ENCODE measurements at places on chromosomes 13 and 19.

DNA sequence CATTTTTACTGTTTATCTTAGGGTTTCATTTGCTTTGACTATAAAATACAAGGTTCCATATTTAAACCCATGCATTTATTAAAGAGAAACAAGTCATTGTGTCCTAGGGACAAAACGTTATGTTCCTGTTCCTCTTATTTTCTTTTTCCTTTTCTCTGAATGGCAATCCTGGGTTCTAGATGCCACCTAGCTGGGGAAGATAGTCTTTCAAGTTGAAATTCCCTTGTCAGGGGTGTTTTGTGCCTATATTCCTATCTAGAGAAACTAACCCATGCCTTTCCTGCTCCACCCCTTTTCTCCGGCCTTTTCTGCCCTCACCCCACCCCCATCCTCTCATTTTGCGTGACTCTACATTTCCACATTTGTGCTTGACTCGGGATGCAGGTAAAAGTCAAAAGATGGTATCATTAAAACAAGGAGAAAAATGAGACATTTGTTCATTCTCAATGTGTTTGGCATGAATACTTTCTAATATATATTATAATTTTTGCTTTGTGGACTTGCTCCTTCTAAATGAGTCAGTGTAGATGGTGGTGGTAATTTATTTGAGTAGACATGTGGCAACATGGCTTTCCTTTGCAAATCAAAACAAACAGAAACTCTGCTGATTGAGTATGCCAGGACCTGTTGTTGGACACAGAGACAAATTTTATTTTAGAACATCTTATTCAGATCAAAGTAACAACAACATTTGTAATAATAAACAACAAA lies 26.8 kb upstream of the STARD13 start:
- no peak for DNase-seq

DNA sequence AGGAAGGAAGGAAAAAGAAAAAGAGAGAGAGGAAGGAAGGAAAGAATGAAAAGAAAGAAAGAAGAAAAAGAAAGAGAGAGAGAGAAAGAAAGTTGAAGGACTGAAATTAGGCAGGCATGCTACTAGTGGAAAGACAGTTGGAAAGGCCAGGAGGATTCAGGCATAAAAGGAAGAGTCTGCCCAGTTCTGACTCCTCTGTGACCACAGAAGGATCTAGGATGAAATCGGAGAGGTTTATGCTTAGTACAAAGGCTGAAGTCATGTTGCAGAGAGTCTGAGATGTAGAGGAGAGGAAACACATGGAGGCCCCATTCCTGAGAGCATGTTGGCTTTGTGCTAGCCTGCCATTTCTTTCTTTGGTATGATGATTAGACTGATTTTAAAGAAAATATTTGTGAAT lies 246.5 kb upstream of the ARGLU1 start:
- DNase-seq: no peak

DNA sequence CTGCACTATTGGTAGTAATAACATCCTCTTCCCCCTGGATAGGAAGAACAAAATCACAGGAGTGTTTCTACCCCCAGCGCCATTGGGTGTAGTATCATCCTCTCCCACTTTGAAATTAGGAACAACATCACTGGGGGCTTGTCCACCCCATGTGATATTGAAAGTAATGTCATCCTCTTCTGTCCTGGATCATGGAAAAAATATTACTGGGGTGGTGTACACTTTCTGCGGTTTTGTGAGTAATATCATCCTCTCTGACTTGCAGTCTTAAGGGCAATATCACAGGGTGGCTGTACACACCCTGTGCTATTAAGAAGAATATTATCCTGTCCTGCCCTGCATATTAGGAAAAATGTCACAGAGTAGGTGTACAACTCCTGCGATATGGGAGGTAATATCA lies 4.9 kb upstream of the RGCC start:
- DNase-seq: no peak

DNA sequence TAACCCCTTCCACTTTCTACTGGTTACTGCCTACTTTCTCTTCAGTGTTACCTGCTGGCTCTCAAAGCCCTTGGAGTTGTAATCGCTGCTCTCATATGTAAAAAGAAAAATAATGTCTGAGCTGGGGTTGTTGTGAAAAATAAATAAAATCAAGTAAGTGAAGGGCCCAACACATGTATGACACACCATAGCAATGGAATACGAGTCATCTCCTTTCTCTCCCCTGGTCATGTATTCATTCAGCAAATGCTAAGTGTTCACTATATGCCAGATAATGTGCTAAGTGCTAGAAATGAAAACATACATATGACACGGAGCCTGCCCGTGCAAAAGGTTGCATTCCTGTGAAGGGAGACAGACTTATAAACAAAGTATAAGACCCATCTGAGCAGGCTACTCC lies 535.0 kb downstream of the RFC3 start:
- no peak for DNase-seq

DNA sequence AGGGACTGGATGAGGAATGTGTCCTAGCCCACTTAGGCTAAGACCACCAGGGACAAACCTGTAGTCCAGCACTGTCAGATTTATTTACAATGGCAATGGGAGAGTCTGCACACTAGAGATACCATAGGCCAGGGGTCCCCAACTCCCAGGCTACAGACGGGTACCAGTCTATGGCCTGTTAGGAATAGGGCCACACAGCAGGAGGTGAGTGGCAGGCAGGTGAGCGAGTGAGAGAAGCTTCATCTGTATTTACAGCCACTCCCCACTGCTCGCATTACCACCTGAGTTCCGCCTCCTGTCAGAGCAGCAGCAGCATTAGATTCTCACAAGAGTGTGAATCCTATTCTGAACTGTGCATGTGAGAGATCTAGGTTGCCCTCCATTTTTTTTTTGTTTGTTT lies 2.4 kb downstream of the THAP8 start:
- DNase-seq: no peak

DNA sequence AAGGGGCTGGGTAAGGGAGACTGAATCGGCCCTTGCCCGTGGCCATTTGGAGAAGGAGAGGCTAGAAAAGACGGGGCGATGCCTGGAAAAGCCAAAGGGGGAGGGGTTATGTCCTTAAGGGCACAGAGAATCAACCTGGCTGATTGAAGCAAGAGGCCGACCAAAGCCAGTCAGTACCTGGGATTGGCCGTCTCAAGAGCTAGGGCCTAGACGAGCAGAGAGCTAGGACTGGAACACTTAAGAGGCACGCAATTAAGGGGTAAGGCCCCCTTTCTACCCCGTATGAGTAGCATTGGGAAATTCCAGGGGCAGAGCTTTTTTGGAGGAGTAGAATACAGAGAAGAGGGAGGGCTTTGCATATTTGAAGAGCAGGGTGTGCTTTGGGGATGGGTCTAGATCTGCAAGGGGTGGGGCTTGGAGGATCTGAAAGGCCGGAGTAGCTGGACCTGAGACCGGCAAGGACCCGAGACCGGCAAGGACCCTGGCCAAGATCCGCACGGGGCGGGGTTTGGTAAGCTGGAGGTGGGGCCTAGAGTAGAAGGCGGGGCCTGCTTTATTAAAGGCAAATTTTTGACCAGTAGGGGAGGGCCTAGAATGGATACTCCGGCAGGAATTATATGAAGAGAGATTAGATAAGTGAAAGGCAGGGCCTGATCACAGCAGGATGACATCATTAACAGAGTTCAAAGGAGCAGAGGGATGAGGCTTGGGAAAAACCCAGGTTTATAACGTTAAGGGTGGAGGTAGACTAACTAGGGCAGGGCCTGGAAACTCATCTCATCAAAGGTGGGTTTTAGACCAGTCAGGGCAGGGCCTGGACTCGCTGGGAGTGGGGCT lies 10.7 kb upstream of the CACNG6 start:
- DNase-seq: no peak
